Foreskin keratinocyte (primary cell): ENCODE measurements at places on chromosomes 5 and 9. TPM values are rescaled to one million over a fixed set of nuclear protein-coding genes. Genes with fewer than 3 reads are reported as not detected.

The ARAP3 gene
- 4.8 and 7.0 TPM in 2 replicates for total RNA-seq

- no peak for DNase-seq
These were observed 15.1 kb downstream of the AK3 start for GRCh38 chr9:4725706-4726442.

- DNase-seq = no peak
These were observed 92.7 kb upstream of the NEURL1B start for GRCh38 chr5:172548311-172548731.

The MOB3B gene
- 27.7 and 35.0 TPM in 2 replicates for total RNA-seq

DNA sequence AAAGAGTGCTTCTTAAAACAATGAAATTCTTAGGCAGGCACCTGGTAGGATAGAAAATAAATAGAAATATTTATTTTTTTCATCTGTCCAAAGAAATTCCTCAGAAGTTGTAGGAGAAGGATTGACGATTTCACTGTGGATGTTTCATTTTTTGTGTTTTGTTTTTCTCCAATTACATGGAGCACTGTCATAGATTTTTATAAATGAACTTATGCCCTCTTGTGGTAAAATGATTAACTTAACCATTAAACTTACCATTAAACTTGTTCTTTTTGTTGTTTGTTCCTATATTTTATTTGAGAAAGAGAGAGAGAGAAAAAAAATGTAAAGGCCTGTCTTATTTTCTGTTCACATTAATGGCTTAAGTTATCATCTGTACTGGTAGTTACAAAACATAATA lies 339.2 kb downstream of the PRR16 start:
- no peak for DNase-seq

The APBB3 gene
- 4.1 and 4.4 TPM in 2 replicates for total RNA-seq

GRCh38 chr5:177361418-177362291 lies 3.9 kb downstream of the RGS14 start:
- no peak for DNase-seq

The TMC1 gene
- not detected in 2 replicates for total RNA-seq

- DNase-seq = no peak
These were observed 29.0 kb downstream of the SARDH start for GRCh38 chr9:133709015-133709611.

DNA sequence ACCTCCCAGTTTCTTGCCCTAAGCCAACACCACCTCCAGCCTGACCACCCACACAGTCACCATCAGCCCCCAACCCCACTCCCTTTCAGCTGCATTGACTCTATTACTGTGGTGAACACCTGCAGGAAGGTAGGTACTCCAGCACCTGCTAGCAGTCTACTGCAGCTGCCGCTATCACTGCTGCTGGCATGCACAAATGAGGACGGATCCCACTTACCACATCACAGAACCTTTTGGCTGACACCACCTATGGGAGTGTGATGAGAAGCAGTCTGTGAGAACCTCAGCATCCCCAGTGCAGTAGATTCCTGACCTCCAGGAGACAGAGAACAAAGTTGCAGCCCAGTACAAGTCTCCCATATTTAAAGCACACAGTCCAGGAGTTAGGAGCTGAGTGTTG lies 71.9 kb downstream of the ANXA1 start:
- DNase-seq = no peak

DNA sequence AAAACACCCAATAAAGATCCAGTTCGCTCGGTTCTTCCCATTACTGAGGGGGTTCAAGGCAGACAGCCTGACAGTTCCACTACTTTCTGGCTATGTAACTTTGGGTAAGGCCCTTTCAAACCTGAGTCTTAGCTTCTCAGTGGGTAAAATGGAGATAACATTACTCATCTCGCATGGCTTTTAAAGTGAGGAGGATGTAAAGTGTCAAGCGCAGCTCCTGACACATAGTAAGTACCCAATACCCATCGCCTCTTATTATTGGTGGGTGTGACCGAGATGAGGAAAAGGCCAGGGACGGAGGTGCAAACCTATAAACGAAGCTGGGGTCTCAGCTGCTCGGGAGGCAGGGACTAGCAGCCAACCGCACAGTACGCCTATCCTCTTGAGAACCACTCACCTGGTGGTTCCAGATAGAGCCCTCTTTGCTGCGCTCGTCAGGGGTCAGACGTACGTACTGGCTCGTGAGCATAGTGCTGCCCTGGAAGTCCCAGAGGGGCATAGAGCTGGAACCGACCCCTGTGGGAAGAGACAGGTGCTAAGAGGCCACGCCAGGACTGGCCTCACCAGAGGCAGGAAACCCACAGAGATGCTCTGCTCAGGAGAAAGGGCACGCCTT lies 584 bp downstream of the LMAN2 start:
- no peak for DNase-seq

DNA sequence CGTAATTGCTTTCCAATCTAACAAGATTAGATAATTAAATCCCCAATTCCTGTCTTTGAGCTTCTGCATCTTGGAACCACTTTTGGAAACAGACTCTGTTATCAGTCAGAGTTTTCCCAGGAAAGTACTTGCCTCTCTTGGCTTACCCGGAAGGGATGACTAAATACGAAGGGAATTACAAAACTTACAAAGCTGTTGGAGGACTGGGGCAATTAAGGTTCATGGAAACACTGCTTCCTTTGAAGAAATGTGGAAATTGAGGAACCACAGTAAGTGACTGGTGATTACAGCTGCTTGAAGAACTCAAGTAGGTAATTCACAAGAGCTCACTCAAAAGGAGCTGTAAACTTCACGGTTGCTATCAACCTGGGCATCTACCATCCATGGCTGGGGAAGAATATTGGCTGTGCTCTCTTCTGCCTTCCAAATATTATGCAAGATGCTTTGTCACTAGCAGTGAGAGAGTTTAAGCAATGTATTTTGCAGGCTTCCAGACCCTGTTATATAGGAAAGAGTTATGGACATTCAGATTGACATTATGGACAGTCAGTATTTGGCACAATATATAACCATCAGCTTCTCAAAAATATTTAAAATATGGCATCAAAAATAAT lies 104.6 kb upstream of the MAN2A1 start:
- no peak for DNase-seq

- peak; percentile 30 for DNase-seq
These were observed 1485.7 kb upstream of the CDH9 start for GRCh38 chr5:28523888-28524635.

DNA sequence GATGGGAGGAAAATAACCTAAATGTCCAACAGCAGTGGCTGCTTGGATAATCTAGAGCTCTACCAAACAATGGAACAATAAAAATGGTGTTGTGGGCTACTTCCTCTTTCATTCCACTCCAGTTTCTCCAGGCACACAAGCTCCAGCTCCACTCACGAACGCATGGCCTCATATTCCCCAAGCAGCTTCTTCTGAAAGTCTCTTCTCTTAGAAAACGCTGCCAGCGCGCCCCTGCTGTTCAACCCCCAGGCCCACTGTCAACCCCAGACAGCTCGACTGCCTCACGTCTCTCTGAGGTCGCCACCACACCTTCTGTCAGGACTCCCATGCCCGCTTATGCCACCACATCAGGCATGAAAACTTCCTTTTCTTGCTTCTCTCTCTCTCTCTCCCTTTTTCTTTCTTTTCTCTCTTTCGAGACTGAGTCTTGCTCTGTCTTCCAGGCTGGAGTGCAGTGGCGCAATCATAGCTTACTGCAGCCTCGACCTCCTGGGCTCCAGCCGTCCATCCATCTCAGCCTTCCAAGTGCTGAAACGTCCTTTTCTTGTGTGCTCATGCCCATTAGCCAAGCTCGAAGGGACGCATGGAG lies 16.2 kb downstream of the OR2V2 start:
- DNase-seq = no peak

GRCh38 chr5:110048491-110048890 lies 358.8 kb downstream of the MAN2A1 start:
- no peak for DNase-seq

DNA sequence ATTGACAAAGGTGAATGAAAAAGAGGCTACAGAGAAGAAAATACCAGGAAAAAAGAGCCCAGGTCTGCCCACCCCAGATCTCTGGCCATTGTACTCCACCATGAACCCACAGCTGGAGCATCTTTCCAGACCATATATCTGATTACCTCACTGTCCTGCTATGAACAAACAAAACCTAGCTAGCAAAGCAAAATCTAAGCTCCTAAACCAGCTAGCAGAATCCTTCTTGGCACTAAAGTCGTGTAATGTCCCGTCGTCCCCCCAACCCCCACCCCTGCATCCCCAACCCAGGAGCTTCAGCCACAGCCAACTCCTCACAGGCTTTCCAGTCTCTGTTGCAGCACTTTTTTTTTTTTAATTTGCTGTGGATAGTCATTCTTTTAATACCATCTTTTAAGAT lies 2.5 kb downstream of the C1QTNF3 start:
- DNase-seq = no peak

GRCh38 chr5:56101180-56101579 lies 106.4 kb upstream of the IL6ST start:
- no peak for DNase-seq

The UBE2R2 gene
- total RNA-seq = 28.7 and 31.1 TPM in 2 replicates

DNA sequence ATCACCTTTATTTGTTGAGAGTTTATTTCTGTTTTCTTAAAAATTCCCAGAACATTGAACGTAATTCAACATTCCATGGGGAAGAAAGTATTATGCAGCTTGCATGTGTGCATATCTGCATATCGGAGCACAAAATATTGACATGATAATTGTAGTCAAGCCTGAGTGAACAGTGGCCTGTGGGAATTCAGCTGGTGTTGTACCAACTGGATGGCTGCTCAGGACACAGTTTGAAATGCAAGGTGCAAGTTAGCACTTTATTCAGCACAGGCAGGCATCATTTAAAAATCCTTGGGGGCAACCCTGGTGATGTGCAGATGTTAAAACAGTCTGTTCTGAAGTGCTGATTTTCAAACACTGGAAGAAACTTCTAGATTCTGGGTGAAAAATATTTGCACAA lies 82.4 kb downstream of the CNTLN start:
- no peak for DNase-seq

The TNFSF8 gene
- not detected in 2 replicates for total RNA-seq
